ENCODE measurements at places on chromosomes 16 and 17. TPM values are rescaled to one million over a fixed set of nuclear protein-coding genes. Genes with fewer than 3 reads are reported as not detected.

Gene QRICH2
- 6.4 TPM for total RNA-seq

Gene OR1F1
- total RNA-seq, result not detected

Gene CHST6
- 3.8 TPM for total RNA-seq

Gene IL21R
- total RNA-seq, result not detected
